Suppressor macrophage treated with lipopolysaccharide for 1 hour (primary cell): ENCODE measurements at places on chromosomes 16 and 17.
A peak's percentile ranks its signal among the peaks of the same experiment; 100 is the strongest.

DNA sequence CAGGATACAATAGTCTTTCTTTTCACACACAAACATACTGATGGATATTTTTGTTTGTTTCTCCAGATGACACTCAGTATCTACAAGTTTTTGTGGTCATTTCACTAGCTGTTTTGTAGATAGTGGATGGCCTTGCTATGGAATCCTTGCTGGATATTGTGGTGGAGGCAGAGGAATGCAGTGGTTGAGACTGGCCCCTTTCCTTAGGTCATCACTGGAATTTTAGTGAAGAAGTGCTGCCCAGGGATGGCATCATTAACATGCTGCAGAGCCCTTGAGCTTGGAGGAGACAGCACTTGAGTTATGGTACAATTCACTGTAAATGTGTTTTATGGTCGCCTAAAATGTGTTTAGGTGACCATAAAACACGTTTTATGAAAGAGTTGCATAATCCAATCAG lies 455.9 kb upstream of the HSBP1 start:
- no peak for DNase-seq

DNA sequence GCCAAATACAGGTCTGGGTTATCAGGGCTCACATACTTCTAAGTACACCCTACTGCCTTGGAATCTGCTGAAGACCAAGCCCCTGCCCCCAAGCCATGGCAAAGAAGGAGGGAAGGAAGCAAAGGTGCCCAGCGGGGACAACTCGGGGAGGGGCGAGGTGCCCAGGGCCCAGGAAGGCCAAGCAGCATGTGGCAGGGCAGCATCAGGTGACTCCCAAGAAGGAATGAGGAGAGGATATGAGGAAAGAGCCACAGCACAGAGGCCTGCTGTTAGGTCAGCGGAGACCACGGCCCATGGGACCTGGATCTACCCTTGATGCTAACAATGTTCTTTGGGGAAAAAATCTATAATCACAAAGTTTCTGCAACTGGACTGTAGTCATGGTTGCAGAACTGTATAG lies 142.6 kb upstream of the CRHR1 start:
- DNase-seq: no peak

- no peak for DNase-seq
Measured at GRCh38 chr17:42203354-42203753, 9.1 kb upstream of the GHDC start.

- DNase-seq: no peak
Measured at GRCh38 chr17:72922219-72922618, 170.3 kb downstream of the SLC39A11 start.

- no peak for DNase-seq
Measured at GRCh38 chr17:2095536-2095910, 40.6 kb downstream of the HIC1 start.

- DNase-seq: peak; percentile 53
Measured at GRCh38 chr17:81445642-81446503, 50.6 kb downstream of the BAHCC1 start.

- no peak for DNase-seq
Measured at GRCh38 chr17:13474073-13474800, 127.5 kb downstream of the HS3ST3A1 start.

DNA sequence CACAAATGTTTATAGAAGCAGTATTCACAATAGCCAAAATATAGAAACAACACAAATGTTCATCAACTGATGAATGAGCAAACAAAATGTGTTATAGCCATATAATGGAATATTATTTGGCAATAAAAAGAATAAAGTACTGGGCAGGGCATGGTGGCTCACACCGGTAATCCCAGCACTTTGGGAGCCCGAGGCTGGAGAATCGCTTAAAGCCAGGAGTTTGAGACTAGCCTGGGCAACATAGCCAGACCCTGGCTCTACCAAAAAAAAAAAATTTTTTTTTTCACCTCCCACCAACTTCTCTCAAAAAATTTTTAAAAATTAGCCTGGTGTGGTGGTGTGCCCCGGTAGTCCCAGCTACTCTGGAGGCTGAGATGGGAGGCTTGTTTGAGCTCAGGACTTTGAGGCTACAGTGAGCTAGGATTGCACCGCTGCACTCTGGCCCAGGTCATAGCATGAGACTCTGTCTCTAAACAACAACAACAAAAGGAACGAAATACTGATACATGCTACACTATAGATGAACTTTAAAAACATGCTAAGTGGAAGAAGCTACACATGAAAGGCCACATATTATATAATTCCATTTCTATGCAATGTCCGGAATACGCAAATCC lies 10.7 kb upstream of the PECAM1 start:
- DNase-seq: no peak

- peak; percentile 64 for DNase-seq
Measured at GRCh38 chr16:57045694-57046381, 46.5 kb upstream of the CPNE2 start.

DNA sequence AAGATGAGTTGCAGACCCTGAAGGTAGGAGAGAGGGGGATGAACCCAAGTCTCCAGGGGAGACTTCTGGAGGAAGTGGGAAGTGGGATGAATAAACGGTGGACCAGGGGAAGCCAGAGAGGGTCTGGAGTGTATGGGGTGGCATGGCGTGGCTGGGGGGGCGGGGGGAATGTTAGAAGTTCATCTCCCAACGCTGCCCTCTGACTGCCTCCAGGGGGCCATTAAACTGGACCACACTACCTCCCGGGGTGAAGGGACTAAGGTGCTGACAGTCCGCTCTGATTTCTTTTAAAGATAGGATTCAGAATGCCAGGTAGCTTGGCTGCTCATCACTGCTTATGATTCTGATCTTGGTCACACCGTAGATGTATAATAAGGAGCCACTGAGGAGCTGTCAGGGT lies 21.2 kb downstream of the ST3GAL2 start:
- no peak for DNase-seq

DNA sequence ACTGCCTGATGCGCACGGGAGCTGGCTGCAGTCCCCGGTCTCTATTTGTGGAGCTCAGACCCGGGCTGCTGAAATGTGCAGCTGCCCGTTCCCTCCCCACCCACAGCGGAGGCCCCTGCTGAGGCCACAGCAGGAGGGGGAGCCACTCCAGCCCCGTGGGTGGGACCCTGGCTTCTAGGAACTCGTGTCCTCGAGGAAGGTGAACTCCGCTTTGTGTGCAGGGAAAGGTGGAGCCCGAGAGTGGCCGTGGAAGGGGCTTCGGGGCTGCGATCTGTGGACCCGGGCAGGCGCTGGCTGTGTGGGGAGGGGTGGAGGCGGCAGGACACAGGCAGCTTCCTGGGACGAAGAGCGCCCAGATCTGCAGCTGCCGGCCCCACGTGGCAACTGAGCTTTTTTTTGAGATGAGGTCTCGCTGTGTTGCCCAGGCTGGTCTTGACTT lies 2.9 kb downstream of the CCDC154 start:
- no peak for DNase-seq

GRCh38 chr16:23089111-23089510 lies 60.1 kb downstream of the USP31 start:
- no peak for DNase-seq

- peak; percentile 71 for DNase-seq
Measured at GRCh38 chr17:55420776-55421178, 858 bp downstream of the MMD start.

- no peak for DNase-seq
Measured at GRCh38 chr17:46171939-46172338, 21.3 kb downstream of the KANSL1 start.

DNA sequence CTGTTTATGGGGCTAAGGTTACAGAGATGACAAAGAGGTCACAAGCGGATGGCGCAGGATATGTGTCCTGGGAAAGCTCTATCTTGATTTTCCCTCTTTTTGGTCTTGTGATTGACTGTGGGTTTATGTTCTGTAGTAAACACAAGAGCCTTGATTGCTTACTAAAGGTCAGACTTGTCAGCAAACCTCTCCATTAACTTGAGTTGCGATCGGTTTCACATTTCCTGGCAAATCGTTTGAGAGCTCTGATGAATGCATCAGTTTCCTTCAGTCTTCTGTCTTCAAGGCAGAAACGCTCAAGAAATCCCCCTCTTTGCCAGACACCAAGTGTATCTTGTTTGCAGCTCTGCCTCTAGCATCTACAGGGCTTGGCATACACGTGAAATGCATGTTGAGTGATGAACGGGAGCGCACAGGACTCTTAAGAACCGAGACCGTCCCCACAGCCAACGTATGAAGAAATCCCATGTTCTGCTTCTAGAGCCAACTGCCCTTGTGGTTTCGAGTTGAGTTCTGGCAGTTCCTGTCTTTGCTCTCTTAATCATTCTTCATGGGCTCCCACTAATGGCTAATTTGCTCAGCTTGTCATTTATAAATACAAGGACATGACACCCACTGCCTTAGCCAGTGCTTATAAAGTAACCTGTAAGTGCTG lies 143.3 kb downstream of the PITPNC1 start:
- DNase-seq: peak; percentile 84

DNA sequence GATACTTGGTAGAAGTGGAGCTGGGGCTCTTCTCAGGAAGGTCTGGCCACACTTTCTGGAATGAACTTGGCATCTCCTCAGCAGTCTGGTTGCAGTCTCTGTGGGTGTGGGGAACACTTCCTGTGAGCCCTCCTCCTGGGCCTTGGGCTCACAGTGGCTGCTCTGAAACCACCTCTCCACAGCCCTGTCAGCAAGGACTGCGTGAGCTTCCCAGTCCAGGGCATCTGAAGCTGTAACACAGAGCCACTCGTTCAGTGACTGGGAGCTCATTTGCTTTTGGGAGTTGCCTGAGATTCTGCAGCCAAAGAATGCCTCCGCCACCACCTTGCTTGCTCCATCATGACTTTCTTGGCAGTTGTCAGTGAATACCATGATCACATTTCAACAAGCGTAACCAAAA lies 60.0 kb downstream of the CLEC16A start:
- no peak for DNase-seq

DNA sequence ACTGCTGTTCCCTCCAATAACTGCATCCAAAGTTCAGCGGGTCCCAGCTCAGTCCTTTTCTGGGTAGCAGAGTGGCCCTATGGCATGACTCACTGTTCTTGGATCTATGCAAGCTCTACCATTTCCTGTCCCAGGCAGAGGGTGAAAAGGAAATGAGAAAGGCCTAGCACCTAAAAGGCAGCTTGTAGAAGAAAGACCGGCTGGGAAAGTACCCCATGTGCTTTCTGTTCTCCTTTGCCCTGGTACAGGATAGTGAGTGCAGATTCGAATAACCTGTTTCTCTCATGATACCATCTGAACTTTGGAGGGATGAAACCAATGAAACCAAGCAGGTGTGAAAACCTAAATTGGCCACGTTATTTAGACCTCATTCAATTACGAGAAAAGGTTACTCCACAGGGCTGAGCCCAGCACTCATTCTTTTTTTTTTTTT lies 12.7 kb upstream of the HASPIN start:
- DNase-seq: peak; percentile 94

DNA sequence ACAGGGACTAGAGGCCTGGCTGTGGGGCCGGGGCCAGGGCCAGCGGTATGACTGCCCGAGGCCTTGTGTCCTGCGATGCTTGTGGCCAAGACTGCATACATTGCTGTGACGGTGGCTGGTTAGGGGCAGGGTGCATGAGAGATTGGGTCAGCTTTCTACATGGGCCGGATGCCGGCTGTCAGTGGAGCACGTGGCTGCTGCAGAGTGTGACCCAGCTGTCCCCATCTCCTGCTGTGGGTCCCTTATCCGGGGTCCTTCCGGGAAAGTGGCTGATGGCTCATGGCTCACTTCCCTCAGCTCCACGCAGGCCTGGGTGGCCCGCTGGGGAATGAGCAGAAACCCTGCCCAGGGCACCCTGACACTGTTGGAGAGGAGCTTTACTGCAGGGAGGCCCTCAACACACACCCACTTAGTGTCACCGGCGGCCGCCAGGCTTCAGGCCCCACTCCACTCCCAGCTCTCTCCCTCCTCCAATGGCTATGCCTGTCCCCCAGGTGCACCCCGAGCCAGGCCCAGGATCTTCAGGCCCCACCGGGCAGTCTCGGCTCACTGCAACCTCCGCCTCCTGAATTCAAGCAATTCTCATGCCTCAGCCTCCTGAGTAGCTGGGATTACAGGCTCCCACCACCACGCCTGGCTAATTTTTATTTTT lies 808 bp upstream of the RGS11 start:
- DNase-seq: no peak

DNA sequence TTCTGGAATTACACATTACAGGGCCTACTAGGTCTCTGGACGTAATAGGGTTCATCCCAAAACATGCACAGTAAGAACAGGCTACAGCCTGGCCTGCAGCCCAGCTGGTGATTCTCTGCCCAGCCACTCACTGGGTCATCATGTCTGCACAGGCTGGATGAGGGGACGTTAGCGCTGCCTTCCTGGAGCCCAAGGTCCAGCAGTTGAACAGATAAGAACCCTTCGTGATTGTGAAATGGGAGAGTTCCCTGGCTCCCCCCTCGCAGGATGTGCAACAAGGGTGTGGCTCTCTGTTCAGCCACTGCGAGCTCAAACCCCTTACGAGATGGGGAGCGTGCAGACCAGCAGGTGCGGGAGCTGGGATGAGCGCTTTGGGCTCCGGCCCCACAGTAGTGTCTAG lies 200.0 kb upstream of the CDH5 start:
- DNase-seq: no peak

DNA sequence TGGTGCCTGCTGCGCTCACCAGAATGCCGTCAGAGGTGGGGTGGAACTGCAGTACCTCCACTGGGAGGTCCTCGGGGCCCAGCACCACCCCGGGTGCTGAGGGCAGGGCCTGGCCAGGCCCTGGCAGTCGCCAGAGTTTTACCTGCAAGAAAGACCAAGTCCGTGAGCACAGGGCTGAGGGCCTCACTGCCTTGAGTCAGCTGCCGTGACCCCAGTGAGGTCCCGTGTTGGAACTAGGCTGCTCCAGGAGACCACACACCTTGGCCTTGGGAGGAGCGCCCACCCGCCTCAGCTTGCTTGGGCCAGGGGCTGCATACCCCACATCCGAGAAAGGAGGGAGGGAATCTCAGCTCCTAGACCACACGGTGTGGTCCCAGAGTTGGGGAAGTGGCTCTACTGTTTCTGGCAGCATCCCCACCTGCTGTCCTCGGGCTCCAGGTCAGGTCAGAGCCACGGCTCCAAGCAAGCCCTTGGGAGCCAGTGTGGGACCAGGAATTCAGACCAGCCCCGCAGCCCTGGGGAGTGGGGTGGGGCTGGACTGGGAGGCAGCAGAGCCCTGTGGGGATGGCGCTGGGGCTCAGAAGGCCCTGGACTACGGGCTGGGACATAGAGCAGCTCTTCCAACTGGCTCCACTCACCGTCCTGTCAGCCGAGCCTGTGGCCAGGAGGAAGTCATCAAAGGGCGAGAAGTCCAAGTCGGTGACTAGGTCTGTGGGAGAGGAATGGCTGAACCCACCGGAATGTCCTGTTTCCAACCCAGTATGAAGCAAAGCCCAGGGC lies 8.7 kb downstream of the CORO7 start:
- no peak for DNase-seq

GRCh38 chr16:89071686-89072547 lies 21.7 kb upstream of the ACSF3 start:
- DNase-seq: no peak

- DNase-seq: no peak
Measured at GRCh38 chr16:9837481-9837880, 344.7 kb downstream of the GRIN2A start.

- no peak for DNase-seq
Measured at GRCh38 chr17:48609759-48610281, 997 bp downstream of the HOXB7 start.

DNA sequence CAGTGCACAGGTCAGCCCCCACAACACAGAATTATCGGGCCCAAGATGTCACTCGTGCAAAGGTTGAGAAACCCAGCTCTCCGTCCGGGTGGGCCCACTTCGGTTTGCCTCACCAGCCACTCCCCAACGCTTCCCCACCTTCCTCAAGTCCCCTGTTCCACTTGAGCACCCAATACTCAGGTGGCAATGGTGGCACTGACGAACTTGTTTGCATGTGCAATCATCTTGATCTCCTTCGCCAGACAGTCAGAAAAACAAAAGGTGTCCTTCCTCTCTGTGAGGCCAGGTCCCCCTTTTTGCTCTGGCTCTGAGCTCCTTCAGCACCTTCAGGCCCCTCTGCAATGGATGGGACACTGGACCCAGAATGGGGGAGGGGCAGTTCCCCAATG lies 3.7 kb downstream of the GGA2 start:
- no peak for DNase-seq
